Globus pallidus (tissue), 1 donor: ENCODE measurements at places on chromosomes 13 and 19.

DNA sequence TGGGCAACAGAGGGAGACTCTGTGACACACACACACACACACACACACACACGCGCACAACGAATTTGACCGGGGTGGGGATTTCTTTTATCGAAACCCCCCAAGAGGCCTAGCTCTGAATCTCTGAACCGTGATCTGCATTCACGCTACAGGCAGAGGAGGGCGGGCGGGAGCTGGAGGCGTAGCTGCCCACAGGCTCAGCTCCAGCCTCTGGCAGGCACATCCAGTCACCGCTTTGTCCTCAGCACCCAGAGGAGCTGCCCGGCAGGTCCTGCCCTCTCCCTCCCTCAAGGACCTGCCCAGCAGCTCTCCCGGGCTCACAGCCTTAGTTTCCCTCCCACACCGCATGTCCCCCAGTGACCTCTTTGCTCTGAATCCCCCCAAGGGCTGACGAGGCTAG, 20.0 kb downstream of the CILP2 start:
- DNase-seq = no peak

DNA sequence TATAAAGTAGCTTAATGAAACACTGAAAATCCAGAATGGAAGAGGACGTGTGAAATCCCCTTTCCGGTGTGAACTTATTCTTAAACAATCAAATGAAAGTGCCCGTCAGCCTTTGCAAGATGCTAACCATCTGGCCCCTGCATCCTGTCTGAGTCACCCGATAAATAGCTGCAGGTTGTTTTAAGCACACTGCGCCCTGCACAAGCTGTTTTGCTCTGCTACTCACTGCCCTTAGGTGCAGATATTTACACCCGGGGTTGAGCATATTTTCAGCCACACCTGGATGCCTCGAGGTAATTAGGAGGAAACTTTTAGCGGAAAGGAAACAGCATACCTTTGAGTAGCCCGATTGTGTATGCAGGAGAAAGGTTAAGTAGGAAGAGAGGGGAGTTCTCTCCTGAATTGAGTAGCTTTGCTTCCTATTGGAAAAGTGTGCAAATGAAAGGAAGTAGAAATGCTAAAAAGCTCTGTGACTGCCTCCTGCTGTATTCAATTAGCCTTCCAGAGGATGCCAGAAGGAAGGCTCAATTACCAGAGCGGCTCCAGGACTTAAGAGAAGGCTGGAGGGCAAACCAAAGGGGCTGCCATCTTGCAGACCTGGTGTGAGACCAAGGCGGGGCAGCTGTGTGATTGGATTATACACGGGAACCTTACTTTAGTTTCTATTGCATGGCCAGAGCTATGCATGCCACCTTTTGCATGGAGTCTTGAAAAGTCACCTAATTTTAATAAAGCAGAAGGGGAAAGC, 42.5 kb downstream of the IRS2 start:
- no peak for DNase-seq

DNA sequence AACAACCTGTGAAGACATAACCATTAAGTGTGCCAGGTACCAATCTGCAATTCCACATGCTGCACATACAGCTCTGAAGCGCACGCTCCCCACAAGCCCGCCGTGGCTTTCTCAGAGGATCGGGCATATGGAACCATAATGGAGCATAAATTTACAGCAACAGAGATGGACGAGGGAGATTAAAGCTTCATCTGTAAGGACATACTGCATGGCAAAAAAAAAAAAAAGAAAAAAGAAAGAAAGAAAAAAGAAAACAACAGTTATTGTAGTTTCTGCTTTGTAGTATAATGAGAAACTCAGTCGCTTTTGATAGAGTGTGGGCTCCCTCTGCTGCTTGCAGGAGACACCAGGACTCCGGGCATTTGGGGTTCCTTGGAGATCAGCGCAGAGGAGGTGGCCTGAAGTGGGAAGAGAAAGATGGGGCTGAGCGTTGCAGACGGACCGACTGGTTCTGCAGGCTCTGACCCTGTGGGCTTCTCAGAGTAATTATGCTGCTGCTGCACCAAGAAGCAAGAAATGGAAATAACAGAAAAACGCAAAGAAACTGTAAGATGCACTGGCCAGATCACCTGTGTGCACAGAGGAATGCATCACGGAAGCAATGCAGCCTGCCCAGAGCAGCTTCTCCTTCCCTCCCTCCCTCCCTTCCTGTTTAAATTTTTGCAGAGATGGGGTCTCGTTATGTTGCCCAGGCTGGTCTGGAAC, 10.8 kb upstream of the PDCD5 start:
- peak; percentile 57 for DNase-seq

DNA sequence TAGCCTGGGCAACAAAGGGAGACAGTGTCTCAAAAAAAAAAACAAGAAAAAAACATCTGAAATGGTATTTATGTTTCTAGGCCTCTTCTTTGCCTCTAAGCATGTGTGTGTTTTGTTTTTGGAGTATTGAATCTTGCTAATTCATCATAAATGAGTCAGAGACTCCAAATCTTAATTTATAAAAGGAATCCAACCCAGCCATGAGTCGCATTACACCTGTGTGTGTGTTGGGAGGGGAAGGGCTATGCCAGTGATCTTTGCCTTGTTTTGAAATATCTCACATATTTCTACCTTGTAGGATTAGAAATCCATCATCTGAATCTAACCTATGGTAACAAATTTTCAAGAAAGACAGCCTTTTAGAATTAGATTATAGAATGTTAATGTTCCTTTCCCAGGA, 4.0 kb downstream of the ZNF331 start:
- no peak for DNase-seq

DNA sequence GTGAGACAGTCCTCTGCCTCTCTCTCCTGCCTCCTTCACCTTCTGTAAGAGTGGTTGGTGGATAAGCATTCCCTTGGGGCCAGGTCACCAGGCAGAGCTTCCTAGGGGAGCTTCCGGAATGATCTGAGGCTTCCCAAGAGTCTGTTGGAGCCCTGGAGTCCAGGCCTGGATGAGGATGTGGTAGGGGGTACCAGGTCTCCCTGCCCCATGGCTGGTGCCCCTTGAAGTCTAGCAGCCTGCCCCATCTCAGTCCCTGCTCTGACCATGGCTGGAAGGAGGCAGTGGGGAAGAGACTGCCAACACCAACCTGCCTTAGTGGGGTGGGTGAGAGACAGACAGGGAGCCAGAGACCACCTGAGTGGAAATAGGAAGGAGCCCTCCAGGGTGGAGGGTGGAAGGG, 1316.9 kb downstream of the UQCRFS1 start:
- DNase-seq = no peak

- DNase-seq = no peak
Measured at GRCh38 chr13:73325723-73326558, 267.1 kb downstream of the KLF5 start.

DNA sequence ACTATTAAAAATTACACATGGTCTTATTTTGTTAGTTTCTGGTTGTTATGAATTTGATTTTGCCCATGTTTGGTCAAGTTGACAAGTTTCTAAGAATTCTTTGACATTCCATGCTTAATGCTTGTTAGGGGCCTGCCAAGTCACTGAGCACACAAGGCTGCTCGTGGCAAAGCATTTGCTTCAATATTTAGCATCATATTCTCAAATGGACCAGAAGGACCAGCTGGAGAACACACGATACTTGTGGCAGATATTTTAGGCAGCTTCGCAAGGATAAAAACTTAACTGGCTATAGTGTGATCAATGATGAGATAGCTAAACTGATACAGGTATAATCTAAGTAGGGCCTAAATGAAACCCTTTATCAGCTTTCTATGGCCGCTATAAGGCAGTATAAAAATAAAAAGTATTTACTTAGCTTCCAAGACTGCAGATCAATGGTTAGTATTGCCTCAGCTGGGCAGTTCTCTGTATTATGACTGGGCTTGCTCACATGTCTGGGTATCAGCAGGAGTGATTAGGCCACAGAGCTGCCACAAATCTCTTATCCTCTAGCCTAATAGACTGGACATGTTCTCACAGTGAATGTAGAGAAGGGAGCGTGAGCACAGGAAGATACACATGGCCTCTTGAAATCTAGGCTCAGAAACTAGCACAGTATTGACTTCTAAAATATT, 155.9 kb upstream of the SPRY2 start:
- no peak for DNase-seq

DNA sequence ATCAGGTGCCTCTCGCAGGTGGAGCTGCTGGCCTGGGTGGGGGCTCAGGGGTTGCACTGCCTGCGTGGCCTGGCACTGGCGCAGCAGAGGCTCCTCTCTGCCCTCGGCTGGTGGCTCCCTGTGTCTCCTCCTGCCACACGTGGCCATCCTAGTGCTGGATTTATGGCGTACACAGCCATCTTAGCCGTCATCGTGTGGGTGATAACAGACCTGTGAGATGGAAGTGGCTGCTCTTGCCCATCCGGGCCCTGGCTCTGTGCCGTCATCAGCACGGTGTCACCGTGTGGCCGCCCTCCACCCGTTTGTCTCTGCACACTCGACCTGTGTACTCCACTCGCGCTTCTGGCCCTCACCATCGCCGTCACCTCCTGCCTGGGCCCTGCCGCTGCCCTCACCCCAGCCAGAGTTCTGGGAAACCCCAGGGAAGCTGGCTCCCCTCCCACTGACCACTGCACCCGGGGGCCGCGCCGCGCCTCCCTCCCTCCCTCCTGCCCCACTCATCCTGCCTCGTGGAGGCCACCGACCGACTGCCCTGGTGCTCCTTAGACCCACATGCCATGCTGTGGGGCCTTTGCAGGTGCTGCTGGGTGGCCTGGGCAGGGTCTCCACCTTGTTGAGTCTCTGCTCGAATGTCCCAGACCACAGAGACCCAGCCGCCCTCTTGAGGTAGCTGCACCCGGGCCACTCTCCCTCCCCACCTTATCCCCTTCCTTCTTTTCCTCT, 29.5 kb downstream of the TMEM255B start:
- DNase-seq = no peak

GRCh38 chr13:107461751-107462150, 753.6 kb downstream of the LIG4 start:
- DNase-seq = peak; percentile 13

DNA sequence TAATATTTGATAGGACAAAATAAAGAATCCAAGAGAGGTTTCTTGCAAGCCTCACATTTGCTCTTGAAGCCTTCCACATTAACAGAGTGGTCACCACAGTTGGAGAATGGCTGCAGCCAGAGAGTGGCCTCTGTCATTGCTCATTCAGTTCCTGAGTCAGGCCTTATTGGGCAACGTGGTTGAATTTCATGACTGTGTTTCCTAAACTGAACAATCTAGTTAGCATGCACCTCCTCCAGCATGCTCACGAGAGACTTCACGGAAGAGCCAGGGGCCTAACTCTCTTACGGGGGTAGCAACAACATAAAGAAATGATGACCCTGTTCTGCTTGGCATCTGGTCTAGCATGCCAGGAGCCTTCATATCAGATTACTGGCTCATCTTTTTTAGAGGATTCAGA, 9.6 kb upstream of the UBL3 start:
- no peak for DNase-seq

DNA sequence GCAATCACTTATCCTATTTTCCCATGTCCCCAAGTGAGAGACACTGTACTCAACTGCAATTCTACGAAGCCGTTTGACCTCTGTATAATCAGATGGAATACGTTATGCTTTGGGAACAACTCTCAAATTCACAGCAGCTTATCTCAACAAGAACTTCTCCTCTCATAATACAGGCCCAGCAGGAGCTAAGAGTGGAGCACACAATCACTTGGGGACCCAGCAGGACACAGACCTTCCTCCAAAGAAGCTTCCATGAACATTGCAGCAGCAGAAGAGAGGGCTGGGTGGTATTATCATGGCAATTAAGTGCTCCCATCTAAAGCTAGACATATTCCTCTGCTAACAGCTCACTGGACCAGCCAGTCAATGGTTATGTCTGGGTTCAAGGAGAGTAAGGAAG, 428.3 kb upstream of the MIR17HG start:
- DNase-seq = no peak

- DNase-seq = no peak
Measured at GRCh38 chr13:45782327-45783045, 69.1 kb downstream of the SIAH3 start.

DNA sequence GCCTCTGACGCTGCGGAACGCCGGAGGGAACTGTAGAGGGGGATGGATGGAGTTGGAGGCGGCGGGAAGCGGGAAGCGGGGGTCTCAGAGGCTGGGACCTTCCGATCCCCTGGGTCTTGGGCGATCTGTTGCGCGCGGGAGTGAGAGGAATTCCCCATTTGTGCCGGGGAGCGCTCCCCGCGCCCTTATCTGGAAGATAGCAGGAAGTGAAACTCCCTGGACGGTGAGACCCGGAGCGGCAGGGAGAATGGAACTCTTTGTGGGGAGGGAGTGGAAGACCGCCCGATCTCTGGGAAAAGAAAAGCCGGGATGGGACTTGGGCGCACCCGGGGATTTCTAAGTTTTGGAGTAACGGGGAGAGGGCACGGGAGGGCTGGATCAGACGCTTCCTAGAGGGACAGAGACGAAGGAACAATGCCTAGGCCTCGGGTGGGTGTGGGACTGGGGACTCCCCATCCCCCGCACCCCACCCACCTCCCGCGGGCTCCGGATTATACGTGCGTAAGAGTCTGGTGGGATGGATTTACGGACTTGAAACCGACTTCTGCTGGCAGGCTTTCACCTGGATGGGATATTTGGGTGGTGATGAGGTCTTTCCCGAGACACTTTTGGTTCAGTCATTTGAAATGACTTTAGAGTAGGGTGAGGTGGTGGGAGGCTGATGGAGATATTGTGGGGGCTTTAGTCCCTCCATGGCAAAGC, 495 bp downstream of the LSR start:
- no peak for DNase-seq

GRCh38 chr13:78779608-78780007, 120.7 kb upstream of the OBI1 start:
- DNase-seq = no peak

- no peak for DNase-seq
Measured at GRCh38 chr13:59452189-59452890, 711.4 kb downstream of the DIAPH3 start.

- DNase-seq = no peak
Measured at GRCh38 chr19:33689138-33689746, 67.5 kb downstream of the CHST8 start.

- peak; percentile 79 for DNase-seq
Measured at GRCh38 chr13:97212601-97213040, 9.5 kb upstream of the MBNL2 start.

GRCh38 chr19:18868380-18869022, 27.5 kb downstream of the CERS1 start:
- no peak for DNase-seq

- no peak for DNase-seq
Measured at GRCh38 chr13:26934096-26934495, 173.5 kb upstream of the GPR12 start.

GRCh38 chr13:80501556-80501955, 160.6 kb upstream of the SPRY2 start:
- no peak for DNase-seq

DNA sequence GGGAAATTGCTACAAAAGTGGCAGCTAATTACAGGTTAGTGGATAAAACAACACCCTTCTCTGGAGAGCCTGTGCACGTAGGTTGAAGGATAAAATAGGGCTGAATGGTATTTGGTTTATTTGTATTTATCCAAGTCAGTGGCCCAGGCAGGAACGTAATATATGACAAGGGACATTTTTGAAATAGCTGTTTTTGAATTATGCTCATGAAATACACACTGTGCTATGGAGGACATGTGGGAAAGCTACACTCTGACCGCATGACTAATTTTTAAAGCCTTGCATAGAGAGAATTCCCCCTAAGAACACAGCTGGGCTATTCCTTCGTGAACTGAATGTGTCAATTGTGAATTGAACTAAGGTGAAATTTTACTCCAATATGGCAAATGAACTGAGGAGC, 292.1 kb upstream of the MAB21L1 start:
- no peak for DNase-seq
